MV-4-11 (cell line): ENCODE measurements at places on chromosomes 7 and 10.

DNA sequence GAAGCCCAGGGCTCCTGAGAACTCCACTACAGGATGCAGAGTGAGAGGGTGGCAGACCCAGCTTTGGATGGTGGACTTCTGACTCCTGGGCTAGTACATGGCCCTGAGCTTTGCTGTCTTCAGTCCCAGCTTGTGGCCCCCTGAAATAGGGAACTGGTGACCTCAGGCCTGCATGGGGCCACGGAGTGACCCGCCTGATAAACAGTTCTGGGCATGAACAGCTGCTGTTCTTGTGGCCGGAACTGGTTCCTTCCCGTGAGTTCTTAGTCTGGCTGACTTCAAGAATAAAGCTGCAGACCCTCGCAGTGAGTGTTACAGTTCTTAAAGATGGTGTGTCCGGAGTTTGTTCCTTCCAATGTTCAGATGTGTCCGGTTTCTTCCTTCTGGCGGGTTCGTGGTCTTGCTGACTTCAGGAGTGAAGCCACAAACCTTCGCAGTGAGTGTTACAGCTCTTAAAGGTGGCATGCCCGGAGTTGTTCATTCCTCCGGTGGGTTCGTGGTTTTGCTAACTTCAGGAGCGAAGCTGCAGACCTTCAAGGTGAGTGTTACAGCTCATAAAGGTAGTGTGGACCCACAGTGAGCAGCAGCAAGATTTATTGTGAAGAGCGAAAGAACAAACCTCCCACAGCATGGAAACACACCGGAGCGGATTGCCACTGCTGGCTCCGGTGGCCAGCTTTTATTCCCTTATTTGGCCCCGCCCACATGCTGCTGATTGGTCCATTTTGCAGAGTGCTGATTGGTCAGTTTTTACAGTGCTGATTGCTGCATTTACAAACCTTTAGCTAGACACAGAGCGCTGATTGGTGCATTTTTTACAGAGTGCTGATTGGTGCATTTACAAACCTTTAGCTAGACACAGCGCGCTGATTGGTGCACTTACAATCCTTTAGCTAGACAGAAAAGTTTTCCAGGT lies 268.0 kb downstream of the ZEB1 start:
- DNase-seq = peak; percentile 92

GRCh38 chr10:68574051-68574450 lies 13.9 kb downstream of the TET1 start:
- no peak for DNase-seq

DNA sequence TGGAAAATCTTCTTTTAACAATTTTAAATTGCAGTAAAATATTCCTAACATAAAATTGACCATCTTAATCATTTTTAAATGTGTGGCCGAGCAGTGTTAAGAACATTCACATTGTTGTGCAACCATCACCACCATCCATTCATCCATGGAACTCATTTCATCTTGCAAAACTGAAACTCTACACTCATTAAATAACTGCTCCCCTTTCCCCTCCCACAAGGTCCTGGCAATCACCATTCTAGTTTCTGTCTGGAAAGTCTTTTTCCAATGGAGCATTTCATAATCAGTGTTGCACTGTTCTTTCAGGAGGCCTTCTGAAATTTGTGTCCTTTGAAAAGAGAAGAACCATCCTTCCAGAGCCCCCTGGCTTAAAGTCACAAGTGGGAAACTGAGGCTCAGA lies 233.1 kb downstream of the PLXNA4 start:
- DNase-seq = no peak

- no peak for DNase-seq
These were observed 53.7 kb upstream of the FAM3C start for GRCh38 chr7:121449735-121450240.

- DNase-seq = no peak
These were observed 117.2 kb downstream of the LRRTM3 start for GRCh38 chr10:67043041-67043440.

DNA sequence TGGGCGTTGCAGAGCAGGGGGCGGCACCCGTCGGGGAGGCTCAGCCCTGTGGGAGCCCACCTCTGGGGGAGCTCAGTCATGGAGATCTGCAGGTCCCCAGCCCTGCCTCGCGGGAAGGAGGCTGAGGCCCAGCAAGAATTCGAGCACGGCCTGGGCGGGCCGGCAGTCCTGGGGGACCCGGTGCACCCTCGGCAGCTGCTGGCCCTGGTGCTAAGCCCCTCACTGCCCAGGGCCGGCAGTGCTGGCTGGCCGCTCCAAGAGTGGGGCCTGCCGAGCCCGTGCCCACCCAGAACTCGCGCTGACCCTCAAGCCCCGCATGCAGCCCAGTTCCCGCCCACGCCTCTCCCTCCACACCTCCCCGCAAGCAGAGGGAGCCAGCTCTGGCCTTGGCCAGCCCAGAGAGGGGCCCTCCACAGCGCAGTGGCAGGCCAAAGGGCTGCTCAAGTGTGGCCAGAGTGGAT lies 76.2 kb downstream of the TMEM26 start:
- no peak for DNase-seq

DNA sequence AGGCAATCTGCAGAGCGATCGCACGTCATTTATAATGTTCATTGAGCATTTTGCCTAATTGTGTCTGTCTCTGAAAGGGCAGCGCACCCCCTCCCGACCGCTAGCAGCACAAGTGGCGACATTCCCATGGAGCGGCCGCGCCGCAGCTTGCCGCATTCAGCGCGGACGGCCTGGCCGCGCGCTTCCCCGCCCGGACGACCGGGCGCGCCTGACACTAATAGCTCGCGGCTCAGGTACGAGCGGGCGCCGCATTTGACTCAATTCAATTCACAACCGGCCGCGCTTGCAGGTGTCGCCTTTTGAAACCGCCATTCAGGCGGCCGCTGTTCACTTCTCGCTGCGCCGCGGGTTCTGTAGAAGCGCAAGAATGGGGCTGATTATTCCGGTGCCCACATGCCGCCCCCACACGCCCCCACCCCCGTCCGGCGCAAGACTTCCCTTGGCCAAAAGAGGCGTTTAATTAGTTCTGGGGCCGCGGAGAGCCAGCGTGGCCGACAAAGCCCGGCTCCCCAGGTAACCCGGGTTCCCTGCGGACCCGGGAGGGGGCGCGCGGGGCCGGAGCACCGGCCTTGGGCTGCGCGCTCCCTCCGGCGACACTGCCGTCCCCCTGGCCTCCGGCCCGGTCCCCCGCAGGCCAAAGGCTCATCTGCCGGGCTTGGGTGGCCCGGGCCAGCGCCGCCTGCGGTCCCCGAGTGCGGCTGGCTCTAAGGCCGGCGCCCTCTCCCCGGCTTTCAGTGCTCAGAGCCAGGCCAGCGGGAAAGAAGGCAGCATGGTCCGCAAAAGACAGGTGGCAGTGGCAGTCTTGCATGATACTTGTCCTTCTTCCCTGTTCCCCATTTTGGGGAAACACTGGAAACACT lies 18.7 kb upstream of the PTF1A start:
- no peak for DNase-seq

DNA sequence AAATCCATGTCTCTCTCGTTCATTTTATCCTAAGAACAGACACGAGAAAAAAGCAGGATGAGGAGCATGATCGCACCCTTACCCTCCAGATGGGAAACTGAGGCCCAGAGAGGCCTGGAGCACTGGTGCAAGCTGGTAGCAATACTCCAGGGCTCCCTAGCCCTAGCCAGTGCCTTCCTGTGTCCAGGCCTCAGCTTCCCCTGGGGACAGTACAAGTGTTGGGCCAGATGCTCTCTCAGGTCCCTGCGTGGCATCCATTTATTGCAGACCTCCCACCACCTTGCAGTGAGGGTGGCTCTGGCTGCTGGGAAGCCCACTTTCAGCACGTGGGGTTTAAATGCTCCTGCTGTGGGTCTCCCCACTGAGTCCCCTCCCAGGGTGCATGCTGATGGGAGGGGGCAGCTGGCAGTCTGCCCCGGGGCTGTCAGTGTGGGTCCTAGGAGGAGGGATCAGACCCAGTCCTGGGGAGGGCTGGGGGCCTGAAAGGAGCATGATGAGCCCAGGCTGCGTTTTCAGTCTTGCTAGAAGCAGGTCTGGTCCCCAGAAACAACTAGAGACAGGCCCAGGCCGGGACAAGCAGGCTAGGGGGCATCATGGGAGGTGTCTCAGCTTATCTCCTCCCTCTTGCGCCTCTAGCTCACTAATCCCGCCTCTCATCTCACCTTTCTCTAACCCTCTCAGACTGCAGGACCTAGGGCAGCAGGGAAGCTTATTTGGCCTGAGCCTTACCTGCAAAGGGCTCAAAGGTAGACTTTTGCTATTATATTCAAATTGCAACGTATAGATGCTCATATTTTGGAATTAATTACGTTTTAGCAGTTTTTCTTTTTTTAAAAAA lies 662 bp upstream of the PPIF start:
- no peak for DNase-seq

DNA sequence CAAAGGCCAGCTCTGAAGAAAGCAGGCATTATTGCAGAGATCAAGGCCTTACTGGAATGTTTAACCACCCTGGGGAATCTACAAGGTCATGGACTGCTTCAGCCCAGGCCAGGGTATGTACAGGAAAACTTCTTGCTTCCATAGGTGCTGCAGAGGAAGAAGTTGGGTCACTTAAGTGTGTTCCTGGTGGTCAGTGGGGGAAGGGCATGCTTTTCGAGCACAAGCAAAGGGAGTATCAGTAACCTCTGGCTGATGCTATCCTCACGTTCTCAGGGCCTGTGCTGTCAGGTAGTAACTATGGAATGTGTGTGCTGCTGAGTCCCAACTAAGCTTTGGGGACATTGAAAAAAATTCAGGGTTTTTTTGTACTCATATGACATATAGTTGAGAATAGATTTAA lies 234.0 kb upstream of the SP4 start:
- DNase-seq = no peak

DNA sequence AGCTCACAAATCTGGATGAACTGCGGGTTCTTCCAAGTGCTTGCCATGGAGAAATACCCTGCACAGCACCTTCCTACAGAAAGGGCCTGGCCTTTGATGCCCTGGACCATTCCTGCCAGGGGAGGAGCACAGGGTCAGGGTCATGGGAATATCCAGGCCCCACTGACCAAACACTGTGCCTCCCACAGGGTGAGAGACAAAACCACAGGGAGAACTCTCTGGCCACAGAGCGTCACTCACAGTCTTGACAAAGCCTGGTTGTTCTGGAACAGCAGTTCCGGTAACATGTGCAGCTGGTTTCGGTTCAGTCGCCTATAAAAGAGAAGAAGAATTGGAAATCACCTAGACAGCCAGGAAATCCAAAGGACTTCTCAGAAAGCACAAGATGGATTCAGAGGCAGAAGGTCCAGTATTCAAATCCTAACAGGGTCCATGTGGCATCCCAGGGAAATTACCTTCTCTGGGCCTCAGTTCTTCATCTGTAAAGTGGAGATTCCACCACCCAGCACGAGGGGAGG lies 28.1 kb downstream of the SLIT1 start:
- peak; percentile 81 for DNase-seq

DNA sequence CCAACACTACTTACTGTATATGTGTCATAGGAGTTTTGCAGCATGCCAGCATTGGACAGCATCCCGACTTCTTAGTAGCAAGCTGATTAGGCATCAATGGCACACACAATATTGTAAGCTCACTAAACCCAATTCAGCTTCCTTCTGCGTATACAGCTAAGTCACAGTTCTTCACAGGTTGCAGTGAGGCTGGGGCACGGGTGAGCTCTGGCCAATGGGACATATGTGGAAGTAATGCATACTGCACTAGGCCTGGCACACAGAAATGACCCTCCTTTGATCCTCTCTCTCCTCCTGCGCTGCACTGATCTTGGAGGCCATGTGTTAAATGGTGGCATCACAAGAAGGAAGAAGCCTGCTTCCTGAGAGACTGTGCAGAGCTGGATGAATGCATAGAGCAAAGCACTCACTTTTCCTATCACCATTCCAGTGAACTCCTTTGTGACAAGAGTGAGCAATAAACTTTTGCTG lies 11.9 kb downstream of the RAB11FIP2 start:
- DNase-seq = peak; percentile 14

- DNase-seq = no peak
These were observed 43.5 kb downstream of the VTI1A start for GRCh38 chr10:112490545-112490944.
